ENCODE measurements at places on chromosomes 7 and 10. TPM values are rescaled to one million over a fixed set of nuclear protein-coding genes. Genes with fewer than 3 reads are reported as not detected.

GRCh38 chr10:15279236-15279635 lies 91.9 kb downstream of the FAM171A1 start:
- no peak for DNase-seq

The DYNC1I1 gene
- 26.4 TPM for total RNA-seq

DNA sequence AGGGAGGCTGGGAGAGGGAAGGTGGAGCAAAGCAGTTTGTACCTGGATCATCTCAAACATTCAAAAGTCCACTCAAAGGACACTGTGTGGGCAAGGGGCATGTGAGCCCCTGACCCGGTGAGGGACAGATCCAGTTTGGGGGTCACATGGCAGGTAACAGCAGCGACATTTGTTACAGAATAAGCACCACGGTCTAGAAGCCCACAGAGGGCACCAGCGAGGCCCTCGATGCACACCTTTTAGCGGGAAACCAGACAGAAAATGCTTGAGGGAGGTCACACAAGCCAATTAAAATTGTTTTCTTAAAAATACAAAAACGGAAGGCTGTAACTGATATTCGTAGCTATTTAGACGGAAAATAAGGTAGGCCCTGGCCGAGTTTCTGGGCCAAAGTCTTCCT lies 144.4 kb downstream of the ZMYND11 start:
- no peak for DNase-seq

DNA sequence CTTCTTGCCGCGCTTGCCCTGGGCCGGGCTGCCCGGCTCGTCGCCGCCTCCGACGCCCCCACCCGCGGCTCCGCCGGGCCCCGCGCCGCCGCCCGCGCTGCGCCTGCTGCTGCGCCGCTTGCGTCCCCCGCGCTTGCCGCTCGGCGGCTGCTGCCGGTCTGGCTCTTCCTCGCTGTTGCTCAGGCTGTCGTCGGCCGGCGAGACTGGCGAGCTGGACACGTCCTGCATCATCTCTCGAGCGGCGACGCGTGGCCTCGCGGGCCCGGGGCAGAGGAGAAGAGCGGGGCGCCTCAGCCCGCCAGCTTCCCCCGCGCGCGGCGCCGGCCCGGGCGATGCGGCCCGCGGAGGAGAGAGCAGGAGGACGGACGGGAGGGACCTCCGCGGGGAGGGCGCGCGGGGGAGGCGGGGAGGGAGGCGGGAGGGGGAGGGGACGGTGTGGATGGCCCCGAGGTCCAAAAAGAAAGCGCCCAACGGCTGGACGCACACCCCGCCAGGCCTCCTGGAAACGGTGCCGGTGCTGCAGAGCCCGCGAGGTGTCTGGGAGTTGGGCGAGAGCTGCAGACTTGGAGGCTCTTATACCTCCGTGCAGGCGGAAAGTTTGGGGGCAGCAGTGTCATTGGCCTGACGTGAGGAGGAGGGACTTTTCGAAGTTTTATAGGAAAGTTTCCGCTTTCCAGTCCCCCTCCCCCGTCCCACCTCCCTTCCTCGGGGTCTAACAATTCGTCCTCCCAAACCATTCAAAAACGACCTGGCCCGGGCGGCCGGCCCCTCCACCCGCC lies at the start of gene TWIST1:
Gene TWIST1 (minus strand): TSS at position 546 of the 779 bp plus-strand sequence. CDS start 315 bp downstream, at position 231.
- peak; percentile 46 for DNase-seq

GRCh38 chr7:4861673-4862072 lies at the start of gene PAPOLB:
Gene PAPOLB, minus strand, starts transcription at chr7:4862030. Its CDS starts 220 bp downstream, at chr7:4861810.
- DNase-seq, result no peak

The FZD8 gene
- 7.6 TPM for total RNA-seq

GRCh38 chr7:154647625-154648024 lies 355.3 kb downstream of the PAXIP1 start:
- no peak for DNase-seq

DNA sequence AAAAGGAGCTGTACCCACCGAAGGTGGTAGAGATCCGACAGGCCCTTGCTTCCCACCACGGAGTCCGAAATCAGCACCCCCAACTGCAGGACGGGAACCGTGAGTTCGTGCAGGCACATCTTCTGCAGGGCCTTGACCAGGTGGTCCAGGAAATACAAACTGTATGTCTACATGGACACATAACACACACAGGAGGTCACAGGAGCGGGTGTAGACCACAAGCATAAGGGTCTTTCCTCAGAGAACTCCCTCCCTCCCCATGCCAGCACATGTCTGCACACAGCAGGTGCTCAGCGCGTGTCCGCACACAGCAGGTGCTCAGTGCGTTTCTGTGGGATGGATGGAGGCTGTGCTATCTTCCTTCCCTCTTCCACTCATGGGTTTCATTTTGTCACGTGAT lies 69.7 kb downstream of the CFAP46 start:
- DNase-seq, result peak; percentile 3

The C10orf53 gene
- not detected for total RNA-seq

- no peak for DNase-seq
Observed at GRCh38 chr7:219581-220150, 27.3 kb downstream of the FAM20C start.

GRCh38 chr7:37420946-37421695 lies 27.5 kb downstream of the ELMO1 start:
- no peak for DNase-seq

DNA sequence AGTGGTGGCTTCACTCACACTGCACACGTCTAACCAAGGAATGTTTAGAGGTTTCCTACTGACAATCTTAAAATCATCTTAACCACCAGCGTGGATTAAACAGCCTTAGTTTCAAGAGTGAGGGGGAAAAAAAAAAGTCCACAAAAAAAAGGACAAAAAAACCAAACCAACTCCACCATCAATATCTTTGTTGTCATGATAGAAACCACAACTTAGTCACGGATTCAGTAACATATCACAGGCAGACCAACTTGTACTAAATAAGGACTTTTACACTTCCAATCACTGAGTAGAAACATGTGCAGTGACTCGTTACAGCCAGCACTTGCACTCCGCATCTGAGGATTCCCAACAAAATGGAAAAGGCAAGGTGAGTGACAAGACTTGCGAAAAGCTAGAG lies 46.5 kb downstream of the FAM171A1 start:
- DNase-seq, result no peak

GRCh38 chr10:106392778-106393177 lies 771.7 kb downstream of the SORCS1 start:
- no peak for DNase-seq

The AKR1C4 gene
- total RNA-seq, result not detected

The LRRC61 gene
- 5.0 TPM for total RNA-seq

The PRRT4 gene
- 1.6 TPM for total RNA-seq

DNA sequence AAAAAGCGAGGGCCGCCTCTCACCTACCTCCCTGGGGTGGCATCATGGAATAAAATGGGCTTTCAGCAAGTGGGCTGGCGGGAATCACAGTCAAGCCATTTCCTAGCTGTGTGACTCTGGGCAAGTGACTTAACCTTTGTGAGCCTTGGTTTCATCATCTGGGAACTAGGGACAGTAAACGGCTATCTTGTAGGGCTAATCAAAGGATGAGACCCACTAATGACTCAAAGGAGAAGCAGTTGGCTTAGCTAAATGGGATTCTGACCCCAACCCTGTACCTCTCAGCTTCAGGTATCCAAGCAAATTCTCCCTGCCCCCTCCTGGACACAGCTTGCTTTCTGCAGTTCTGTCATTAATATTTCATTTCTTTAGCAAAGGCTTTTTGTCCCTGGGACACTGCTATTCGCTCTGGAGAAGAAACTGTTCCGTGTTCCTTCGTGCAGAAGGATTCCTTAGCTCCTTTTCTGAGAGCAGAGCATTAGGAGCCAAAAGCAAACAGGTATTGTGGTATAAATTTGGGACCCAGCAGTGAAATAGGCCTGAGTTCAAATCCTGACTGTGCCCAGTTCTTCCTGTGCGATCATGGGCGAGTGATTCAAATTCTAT lies 25.9 kb downstream of the TRIM8 start:
- no peak for DNase-seq

DNA sequence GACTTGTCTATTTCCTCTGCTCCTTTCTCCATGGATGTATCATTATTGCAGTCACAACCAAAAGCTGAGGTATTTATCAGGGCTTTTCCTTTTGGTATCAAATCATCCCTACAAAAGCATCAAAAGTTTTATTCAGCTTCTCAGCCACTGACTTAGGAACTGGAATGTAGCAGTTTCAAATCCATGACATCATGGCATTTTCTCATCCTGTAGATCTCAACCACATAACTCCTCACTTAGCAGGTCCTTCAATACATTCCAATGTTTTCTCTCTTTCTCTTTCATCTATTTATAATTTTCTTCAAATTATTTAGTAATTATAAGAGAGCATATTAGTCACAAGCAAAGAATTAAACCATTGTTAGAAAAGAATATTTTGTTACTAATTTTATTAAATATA lies 537.4 kb upstream of the SORCS1 start:
- no peak for DNase-seq

The CEP55 gene
- 0.19 TPM for total RNA-seq

The TLX1 gene
- total RNA-seq, result not detected

GRCh38 chr10:80274396-80275134 lies 14.9 kb downstream of the MAT1A start:
- no peak for DNase-seq

DNA sequence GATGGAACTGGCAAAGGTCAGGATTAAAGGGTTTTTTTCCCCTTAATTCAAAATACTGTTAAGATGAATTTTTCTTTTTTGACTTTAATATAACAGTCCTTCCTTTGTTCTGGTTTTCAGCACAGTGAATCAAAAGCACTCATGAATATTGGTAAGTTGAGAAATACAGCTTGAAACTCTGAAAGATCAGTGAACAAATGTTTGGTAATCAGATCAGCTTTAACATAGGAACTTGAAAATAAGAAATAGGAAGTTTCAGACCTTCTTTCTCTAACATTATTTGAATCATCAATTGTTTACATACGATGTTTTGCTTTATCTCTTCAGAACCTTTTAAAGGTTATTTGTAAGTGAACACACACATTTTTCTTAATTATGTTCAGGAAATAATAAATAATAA lies 90.5 kb downstream of the SGMS1 start:
- DNase-seq, result no peak

The TYSND1 gene
- 5.0 TPM for total RNA-seq

GRCh38 chr7:100080907-100081534 lies 502 bp downstream of the ZNF3 start:
- DNase-seq, result no peak

DNA sequence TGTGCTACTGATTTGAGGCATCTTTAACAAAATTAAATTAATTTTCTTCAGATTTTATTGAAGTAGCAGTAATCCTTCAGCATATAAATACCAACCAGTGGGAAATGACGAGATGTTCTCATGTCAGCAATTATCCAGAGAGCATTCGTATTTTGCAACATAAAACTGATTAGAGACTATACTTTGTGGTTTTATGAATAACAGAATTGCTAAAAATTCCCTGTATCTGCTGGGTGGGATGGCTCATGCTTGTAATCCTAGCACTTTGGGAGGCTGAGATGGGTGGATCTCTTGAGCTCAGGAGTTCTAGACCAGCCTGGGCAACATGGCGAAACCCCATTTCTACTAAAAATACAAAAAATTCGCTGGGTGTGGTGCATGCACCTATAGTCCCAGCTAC lies 56.9 kb downstream of the ATAD1 start:
- DNase-seq, result no peak

The SLC26A3 gene
- not detected for total RNA-seq

The ACSL5 gene
- 4.9 TPM for total RNA-seq

The SSC4D gene
- total RNA-seq, result 0.33 TPM

GRCh38 chr10:122147663-122148062 lies 123.4 kb upstream of the BTBD16 start:
- no peak for DNase-seq

- no peak for DNase-seq
Observed at GRCh38 chr10:62237966-62238365, 30.7 kb downstream of the RTKN2 start.

The EMX2 gene
- 0.15 TPM for total RNA-seq

GRCh38 chr10:101441541-101442455 lies 87.8 kb downstream of the BTRC start:
- DNase-seq, result no peak

The GRID2IP gene
- total RNA-seq, result not detected

The AGMO gene
- total RNA-seq, result 0.39 TPM

DNA sequence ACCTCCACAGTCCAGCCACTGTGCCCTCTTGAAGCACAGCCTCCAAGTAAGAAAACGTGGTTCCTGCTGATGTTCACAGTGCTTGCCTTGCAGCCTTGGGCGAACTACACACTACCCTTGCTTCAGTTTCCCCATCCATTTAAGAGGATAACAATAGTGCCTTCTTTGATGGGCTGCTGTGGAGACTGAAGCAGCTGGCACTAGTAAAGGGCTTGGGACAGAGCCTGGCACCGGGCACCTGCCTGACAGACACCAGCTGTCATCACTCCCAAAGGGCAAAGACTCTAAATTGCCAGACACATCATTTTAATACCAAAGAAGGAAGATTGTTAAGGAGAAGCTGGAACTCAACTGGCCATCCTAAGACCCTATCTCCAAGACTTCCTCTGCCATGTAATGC lies 3.1 kb upstream of the C10orf90 start:
- DNase-seq, result no peak

DNA sequence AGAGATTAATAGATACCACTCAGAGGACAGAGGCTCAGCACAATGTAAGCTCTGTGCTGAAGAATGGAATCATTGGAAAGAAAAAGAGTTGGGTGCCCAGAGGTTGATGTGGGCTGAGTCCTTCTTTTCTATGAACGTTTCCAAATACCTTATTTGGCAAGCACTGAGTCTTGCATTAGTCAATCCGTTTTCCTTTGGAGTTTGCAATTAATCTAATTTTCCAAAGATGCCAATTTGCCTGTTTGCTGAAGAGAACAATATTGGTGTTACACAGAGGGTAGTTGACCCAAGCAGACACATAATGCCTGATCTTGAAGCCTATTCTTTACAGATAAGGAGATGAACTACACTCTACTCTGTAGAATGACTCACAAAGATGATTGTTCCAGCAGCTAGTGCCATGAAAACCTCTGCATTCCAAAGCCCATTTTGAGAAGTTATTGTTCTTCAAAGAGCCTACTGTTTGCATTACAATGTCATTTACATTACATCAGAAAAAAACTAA lies 55.4 kb upstream of the MET start:
- no peak for DNase-seq

The MCMBP gene
- total RNA-seq, result 25.3 TPM

- no peak for DNase-seq
Observed at GRCh38 chr10:57894361-57894760, 373.3 kb downstream of the IPMK start.

DNA sequence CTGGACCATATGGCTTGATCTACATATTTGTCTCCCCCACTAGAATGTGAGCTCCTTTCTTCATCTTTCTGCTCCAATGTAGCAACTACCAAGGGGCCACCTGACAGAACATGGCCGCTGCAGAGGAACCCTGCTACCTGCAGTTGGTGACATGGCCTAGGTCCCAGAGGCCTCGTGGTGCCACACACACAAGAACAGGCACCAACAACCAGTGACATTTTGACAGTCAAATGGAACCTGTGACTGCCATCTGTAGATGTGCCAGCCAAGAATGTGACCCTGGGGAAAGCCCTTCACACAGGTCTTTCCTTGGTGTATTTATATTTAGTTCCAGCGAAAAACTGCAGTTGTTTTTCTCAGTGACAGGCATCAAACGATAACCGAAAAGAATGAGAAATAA lies 67.9 kb upstream of the ANKRD1 start:
- peak; percentile 42 for DNase-seq

- peak; percentile 38 for DNase-seq
Observed at GRCh38 chr7:17939606-17940301, 540 bp downstream of the SNX13 start.

Data from heart right ventricle (tissue), 16 donors.